Activated CD4-positive, alpha-beta T cell treated with anti-CD3 and anti-CD28 coated beads for 24 hours (primary cell): ENCODE measurements at places on chromosomes 7 and 10.

DNA sequence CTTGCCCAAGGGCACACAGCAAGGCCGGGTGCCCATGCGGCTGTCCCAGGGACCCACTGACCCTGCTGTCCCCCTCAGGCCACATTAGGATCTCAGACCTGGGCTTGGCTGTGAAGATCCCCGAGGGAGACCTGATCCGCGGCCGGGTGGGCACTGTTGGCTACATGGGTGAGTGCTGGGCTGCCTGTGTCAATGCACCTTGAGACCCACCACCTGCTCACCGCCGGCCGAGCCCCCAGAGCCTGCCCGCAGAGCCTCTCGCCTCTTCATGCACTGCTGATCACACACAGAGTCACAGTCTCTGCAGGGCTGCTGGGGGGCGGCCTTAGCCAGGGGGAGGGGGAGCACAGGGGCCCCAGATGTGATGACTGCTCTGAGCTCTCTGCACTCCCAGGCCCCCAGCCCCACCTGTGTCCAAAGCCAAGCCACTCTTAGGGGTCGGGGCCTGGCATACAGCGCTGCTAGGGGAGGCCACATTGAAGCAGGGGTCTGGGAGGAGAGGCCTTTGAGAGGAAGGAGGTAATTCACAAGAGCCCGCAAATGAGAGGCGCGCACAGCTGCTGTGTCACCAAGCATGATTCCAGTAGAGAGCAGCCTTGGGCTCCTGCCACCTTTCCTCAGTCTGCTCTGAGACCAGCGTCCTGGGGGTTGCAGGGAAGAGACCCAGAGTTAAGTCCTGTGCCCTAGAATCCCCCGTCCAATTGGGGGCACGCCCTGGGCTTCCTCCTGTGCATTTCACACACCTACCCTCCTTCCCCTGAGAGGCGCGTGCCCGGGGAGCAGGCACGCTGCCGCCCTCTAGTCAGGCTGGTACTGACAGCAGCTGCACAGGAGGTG is 100.4 kb downstream of the RGS10 start:
- no peak for DNase-seq

- DNase-seq: no peak
Measured at GRCh38 chr10:97861924-97862323, 12.3 kb downstream of the GOLGA7B start.

DNA sequence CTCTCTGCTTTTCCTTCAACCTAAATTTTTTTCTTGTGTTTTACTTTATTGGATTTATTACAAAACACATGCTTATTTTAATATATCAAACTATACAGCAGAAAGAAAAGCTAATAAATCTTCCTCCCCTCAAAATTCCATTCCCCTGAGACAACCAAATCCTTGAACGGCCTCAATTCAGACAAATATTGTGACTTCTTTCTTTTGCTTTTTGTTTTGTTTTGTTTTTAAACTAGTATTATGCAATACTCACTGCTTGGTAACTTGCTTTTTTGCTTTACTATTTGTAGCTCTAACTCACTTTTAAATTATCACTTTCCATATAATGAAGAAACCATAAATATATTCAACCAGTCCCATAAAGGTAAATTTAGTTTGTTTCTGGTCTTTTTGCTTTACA is 59.4 kb upstream of the CDK1 start:
- no peak for DNase-seq

- no peak for DNase-seq
Measured at GRCh38 chr10:22342421-22342820, 2.9 kb upstream of the SPAG6 start.

DNA sequence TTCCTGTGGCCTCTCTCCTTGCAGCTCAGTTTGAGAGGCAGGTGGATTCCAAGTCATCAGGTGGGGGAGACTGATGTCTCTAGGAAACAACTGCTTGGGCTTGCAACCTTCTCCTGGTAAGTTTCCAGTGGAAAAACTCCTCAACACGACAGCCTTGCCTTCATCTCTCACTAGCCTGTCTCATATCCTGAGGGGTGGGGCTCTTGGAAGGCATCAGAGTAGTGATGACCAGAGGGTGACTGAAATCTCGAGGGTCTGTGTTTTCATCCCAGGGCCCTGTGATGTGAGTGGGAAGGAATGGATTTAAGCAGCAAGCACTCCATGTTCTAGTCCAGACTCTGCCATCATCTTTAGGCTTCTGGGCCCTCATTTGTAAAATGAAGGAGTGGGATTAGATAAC is 107.0 kb downstream of the NRP1 start:
- no peak for DNase-seq

DNA sequence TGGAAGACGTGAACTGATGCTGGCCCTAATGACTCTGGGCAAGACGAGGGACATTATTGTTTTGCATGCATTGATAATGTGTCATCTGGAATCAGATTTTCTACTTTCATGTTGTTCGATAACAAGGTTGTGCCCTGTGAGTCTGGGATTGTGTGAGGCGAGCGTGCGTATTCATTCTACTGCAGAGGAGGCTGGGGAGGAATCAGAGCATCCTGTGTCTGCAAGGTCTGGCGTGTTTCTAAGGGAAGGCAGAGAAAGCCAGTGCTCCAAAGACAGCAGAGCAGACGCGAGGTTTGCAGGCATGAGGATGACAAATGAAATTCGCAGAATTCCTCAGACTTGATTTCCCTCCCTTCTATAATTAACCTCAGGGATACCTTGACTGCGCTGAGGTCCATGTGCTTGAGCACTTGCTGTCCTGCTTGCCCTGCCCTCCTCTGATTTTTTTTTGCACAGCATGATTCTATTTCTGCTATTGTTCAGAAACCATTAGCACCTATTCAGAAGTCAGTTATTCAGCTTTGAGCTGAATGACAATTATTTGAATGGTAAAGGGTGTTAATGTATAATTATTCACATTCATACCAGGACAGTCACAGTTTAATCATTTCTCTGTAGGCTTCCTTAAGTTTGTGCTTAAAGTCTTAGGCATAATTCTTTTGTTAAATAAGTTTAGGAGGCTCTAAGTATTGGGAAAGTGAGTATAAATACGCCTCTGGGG is 233.6 kb downstream of the EBF3 start:
- DNase-seq: no peak

DNA sequence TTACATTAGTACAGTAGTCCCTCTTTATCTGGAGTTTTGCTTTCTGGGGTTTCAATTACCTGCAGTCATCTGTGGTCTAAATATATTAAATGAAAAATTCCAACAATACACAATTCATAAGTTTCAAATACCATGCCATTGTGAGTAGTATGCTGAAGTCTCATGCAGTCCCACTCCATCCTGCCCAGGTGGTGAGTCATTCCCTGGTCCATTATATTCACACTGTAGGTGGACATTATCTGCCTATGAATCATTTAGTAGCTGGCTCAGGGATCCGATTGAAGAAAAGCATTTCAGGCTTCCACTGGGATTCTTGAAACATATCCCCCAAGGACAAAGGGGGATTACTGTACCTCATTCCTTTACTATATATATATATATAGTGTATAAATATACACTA is 298.2 kb upstream of the GALNT17 start:
- DNase-seq: no peak

DNA sequence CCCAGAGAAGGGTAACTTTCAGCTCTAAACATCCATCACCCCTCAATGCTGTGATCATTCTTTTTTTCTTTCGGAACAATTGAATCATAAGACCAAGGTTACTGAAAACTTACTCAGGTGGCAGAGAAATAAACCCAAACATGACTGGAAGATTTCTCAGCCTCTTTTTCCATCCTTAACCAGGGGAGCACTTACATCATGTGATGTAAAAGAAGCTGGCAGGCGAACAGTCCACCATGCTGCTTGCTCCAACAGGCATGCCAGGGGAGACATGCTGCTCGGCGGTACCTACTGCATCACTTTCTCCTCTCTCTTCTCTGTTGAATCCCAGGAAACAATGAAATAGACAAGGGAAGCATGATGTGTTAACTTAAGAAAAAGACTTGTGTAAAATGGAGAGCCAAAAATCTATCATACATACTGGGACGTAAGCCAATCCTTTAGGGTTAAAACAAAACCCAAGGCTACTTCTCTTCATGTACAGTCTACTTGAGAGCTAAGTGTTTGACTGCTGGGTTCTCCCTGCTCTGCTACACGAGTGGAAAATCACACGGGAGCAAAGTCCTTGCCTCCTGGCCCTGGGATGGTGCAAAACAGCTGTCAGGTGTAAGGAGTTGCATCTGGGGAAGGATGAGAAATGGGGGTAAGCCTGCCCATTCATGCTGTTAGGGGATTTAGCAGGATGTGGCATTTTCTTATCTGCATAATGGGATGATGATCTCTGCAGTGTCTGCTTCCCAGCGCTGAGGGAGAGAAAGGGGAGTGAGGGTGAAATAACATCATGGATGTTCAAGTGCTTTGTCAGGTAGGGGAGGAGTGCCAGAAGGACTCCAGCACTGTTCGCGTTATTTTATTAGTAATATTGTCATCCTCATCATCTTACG is 64.3 kb upstream of the ZNF438 start:
- no peak for DNase-seq

DNA sequence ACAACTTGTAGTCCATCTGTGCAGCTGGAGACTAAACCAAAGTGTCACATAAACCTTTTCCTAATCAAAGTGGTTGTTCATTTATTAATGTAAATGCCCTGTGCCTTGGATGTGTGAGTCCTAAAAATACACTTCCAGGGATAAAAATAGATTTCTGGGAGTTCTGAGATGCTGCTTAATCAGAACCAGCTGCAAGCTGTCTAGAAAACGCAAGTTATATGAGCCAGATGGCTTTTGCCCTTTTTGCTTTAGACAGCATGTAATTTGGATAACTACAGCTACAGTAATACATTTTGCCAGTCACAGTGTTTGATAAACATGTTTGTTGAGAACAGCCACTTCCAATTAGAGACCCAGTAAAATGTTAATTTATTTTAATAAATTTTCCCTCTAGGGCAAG is 185.1 kb upstream of the PRPS1L1 start:
- no peak for DNase-seq
